Spinal cord (tissue), 10 donors: ENCODE measurements at places on chromosomes 4 and X. TPM values are rescaled to one million over a fixed set of nuclear protein-coding genes. Genes with fewer than 3 reads are reported as not detected.

DNA sequence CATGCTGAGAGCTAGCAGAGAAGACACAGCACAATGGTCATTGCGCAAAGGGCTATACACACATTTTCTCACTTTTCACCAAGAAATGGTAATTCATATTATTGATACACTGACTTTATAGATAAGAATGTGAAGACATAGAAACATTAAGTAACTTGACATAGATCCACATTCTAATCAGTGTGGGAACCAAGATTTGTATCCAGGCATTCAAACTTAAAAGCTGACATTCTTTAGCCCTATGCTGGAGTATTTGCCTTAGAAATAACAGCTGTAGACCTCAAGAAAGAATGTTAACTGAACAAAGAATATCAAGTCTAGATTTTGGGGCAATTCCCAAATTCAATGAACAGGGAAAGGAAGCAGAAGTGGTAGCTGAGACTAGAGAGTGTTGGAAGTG is 384.8 kb downstream of the IL15 start:
- DNase-seq: no peak

GRCh38 chr4:48047896-48048295 is 31.3 kb downstream of the NIPAL1 start:
- no peak for DNase-seq

DNA sequence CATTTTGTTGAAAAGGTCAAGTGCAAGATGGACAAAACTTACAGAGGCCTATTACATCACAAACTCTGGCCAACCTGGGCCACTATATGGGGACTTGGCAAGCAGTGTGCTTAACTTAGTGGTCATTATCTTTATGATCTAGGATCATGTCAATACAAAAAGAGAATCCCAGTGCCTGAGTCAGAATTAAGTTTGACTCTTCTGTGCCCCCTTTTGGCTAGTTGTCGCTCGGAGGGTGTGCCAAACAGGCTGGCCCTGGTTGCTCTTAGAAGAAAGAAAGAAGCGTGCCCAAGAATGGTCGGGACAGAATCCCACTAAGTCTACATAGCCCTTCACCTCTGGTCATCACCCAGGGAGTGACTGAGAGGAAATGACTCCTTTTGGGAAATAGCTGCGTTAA is 100.1 kb downstream of the EIF4E start:
- DNase-seq: no peak

The IQSEC2 gene
- 11.8 TPM for total RNA-seq

The CXorf66 gene
- total RNA-seq: not detected

- DNase-seq: no peak
Measured at GRCh38 chr4:56118055-56118454, 169.3 kb downstream of the CEP135 start.
